ENCODE measurements at places on chromosomes 16 and 17.

DNA sequence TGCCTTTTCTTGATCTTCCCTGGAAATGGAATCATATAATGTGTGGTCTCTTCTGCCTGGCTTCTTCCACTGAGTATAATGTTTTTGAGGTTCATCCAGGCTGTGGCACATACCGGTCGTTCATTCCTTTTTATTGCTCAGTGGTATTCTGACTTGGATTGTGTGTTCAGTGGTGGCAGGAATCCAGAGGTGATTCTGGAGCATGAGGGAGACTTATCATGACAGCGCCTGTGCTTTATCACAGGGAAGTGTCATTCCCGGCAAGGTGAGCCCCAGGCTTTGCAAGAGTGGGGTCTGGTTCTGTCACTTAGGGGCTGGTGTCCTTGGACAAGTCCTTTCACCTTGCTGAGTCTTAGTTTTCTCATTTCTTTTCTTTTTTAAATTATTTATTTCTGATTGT lies 53.0 kb downstream of the IRX3 start:
- DNase-seq = no peak

GRCh38 chr16:30534368-30535105 lies at the start of gene ZNF747:
TSS of gene ZNF747 (minus strand) at chr16:30534858. CDS start at chr16:30534679, 179 bp downstream.
- no peak for DNase-seq

DNA sequence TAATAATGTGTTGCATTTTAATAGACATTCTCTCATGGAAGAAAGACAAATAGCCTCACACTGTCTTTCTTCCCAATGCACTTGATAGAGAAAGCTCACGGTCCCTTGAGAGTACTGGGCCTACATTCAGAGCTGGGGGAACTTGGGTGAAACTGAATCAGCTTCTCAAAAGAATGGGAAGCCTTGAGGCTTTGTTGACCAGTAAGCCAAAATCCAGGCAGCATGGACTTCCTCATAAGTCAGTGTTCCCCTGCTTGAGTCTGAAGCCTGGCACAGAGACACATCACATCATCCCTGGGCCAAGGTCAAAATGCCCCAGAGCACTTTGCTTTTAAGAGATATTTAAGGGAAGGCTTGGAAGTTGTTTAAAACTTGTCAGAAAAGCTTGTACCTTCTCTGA lies 302.2 kb upstream of the SALL1 start:
- no peak for DNase-seq

DNA sequence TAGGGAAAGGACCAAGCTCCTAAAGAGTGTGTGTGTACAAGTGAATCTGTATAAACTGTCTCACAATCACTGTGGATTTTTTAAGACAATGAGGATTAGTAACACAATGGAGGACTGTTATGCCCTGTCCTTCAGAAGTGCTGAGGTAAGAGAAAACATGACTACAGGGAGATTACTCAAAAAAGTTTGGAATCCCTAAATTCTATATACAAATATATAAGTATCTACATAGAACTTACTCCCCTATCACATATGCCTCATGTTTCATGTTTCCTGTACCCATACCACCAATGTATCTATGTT lies 81.9 kb downstream of the STH start:
- DNase-seq = no peak

DNA sequence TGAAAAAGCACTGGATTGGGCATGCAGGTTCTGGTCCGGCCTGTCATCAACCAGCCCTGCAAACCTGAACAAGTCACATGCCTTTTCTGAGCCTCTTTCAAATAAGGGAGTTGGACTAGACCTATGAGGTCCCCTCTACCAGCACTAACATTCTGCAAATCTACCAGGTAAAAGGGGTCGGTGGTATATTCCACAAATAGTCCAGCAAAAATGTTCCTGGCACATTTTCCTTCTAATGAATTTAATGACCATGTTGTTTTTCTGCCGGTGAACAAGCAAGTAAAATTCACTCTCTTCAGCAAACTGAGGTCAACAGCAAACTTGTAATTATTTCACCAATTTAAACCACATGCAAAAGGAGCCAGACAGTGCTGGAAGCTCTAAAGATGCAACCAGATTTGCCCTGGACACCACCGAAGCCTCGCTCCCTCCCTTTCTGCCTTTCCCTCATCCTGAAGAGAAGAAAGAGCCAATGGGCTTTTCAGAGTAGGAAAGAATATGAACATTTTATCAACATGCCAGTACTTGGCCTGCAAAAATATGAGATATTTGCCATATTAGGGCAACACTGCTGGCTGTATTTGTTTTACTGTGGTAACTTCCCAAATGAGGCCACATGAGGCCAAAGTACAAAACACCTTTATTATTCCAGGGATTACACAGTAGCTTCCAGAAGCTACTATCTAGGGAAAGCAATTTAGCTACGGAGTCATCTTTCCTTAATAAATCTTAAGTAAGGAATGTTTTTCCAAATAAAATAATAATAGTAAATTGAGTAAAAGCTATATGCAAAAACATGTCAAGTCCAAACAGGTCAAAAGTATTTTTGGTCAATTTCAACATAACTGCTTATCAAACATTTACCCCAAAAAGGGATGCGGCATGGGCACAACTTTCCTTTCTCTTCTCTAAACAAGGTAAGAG lies 45.0 kb downstream of the USP31 start:
- no peak for DNase-seq

- DNase-seq = no peak
These were observed 1.3 kb downstream of the SNN start for GRCh38 chr16:11669380-11670146.

- no peak for DNase-seq
These were observed 681 bp downstream of the XPO6 start for GRCh38 chr16:28210979-28211588.

DNA sequence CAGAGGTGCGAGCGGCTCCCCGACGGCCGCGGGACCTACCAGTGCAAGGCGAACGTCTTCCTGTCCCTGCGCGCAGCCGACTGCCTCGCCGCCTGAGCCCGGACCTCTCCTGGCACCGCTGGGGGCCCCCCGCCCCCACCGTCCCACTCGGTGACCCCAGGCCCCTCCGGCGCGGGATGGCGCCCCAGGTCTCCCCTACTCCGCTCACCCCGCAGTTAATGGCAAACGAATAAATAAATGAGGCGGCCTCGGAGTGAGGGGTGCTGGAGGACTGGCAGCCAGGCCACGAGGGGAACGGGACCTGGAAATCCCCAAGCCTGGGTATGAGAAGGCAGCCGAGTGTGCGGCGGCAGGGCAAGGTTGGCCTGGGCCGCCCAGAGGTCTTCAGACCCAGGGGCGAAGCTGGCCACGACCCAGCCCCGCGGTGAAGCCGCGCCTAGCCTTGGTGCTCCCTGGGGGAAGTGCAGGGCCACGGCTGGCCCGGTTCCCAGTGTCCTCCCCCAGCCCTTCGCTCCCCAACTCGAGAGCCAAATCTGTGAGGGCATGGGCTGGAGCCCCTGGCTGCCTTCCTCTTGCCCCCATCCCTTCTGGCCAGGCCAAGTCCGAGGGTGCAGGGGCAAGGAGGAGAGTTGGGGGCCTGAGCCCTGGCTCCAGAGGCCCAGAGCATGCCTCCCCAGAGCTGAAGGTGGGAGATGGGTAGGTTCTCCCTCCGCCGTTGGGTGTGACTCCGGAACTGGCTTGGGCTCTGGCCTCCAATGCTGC lies 796 bp downstream of the NPB start:
- DNase-seq = no peak

DNA sequence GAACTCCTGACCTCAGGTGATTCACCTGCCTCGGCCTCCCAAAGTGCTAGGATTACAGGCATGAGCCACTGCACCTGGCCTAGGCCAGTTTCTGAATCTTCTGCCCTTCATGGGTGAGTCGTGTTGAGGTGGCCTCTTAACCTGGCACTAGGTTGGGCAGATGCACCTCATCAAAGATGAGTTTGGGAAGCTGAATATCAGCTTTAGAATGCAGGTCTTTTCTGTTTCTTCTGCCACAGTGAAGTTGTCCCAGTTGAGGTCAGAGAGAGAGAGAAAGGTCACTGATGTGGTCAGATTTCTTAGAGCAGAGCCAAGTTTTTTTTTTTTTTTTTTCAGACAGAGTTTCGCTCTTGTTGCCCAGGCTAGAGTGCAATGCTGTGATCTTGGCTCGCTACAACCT lies 111.3 kb upstream of the WSCD1 start:
- DNase-seq = no peak

DNA sequence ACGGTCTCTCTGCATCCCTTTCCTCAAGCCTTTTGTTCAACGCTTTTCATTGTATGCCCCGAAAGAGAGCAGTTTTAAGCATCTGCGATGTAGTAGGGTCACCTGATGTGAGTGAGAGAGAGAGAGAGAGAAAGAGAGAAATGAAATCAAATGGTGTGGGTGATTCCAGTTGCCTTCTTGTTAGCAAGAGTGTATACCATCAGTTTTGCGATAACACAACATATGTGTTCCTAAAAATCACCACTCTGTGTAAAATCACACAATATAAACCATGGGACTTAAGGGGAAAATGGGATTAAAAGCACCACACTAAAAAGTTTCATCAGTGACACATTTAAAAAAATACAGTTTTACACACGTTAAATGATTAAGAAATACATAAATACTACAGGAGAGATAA lies 1102.7 kb upstream of the EEF2KMT start:
- no peak for DNase-seq

DNA sequence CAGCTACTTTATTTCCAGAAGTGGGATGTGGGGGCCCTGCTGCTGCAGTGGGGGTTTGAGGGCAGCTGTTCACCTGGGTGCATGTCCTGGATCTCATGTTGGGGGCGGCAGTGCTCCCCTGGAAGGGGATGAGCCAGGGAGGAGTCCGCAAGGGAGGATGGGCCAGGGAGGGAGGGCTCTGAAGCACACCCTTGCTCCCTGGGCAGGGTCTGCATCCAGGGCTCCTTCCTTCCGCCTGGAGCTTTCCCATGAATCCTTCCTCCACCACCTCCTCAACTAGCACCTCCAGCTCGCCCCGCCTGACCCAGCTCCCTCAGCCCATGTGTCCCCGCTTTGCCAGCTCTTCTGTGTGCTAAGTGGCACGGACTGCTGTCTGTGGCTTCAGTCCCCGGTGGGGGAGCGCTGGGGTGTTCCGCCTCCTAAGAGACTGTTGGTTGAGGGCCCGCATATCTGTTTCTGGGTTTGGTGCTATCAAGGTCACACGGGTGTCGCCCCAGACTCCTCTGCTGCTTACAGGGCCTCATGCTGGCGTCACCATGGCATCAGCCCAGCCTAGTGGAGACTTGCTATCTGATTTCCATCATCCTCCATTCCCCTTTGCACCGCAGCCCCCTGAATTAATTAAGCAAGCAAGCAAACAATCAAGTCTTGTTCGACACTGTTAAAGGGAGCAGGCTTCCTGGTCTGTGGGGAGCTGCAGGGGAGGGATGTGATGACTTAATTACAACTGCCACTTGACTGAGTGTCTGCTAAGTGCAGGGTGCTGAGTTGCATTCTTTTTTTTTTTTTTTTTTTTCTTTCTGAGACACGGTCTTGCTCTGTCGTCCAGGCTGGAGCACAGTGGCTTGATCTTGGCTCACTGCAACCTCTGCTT lies 71.8 kb downstream of the PRKCA start:
- no peak for DNase-seq

DNA sequence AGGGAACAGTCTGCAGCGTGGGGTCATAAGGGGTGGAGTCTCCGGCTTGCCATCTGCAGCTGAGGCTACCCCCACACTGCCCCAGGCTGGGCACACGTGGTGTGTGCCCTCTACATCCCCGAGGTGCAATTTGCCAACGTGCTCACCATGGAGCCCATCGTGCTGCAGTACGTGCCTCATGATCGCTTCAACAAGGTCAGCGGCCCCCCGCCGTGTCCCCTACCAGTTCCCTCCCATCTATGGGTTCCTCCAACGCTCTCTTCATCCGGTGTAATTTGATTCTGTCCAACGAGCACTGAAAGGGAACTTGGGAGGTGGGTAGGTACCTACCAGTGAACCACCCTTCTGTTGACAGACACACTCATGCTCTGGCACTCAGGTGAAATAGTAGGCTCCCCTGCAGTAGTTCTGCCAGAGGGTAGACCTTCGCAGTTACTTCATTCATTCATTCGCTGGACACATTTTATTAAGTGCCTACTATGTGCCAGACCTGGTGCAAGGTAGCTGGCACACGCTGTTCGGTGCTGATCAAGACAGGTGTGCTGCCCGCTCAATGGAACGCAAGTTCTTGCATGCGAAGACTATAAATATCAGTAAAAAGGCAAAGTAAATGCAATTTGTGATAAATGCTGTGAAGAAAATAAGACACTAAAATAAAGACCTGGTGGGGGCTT lies 2.7 kb downstream of the MLLT6 start:
- no peak for DNase-seq

DNA sequence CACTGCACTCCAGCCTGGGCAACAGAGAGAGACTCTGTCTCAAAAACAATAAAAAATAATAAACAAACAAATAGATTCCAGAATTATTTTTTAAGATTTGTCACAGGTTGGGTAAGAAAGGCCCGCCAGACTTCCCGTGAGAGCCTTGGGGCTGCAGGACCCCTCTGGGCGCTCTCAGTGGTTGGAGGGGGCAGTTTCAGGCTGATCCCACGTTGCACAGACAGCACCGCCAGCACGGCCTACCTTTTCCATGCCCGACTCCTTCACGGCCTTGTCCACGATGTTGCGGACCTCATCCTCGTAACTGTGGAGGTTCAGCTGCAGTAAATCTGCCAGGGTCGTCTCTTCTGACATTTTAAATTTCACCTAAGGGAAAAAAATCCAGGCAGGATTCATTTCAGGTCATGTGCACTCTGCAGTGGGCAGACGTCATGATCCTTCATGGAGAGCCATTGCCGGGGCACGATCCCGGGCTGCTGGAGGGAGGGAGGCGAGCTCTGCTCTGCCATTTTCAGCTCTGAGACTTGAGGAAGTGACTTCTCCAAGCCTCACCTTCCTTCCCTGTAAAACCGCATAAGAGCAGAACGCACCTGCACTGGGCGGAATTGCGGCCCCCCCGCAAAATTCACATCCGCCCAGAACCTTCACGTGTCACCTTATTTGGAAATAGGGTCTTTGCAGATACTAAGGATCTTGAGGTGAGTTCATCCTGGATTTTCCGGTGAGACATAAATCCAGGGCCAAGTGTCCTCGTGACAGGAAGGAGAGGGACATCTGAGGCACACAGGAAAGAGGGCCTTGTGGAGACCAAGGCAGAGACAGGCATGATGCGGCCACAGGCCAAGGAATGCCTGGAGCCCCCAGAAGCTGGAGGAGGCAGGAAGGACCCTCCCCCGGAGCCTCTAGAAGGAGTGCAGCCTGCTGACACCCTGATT lies 66.8 kb downstream of the DNAH17 start:
- DNase-seq = no peak

All from SK-N-MC (cell line).